ENCODE measurements at places on chromosomes 5 and 9.

DNA sequence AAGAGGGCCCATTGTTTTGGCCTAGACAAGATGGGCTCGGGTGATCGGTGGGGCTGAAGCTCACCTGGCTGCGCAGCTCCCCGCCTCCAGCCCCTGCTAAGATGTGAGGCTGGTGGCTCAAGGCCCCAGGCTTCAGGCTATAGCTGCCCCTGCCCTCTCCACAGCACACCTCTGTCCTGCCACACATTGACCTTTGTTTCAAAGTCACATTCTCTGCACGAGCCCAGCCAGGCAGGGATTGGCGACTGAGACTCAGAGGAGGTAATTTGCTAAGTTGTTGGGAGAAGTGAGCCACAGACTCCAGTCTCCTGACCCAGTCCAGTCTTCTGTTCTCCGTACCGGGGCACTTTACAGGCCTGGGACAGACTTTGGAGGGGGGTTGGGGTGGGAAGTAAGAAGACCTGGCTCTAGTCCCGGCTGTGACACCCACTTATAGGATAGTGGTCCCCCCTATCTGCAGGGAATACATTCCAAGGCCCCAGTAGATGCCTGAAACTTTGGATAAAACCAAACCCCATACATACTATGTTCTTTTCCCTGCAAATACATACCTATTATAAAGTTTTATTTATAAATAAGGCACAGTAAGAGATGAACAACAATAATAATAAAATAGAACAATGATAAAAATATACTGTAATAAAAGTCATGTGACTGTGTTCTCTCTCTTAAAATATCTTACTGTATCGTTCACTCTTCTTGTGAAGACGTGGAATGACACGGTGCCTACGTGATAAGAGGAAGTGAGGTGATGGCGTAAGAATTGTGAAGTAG, 13.3 kb downstream of the PDGFRB start:
- no peak for DNase-seq

- DNase-seq = no peak
Observed at GRCh38 chr5:133365738-133366137, 246.6 kb downstream of the FSTL4 start.

GRCh38 chr5:104128348-104128747, 565.8 kb upstream of the NUDT12 start:
- DNase-seq = no peak

DNA sequence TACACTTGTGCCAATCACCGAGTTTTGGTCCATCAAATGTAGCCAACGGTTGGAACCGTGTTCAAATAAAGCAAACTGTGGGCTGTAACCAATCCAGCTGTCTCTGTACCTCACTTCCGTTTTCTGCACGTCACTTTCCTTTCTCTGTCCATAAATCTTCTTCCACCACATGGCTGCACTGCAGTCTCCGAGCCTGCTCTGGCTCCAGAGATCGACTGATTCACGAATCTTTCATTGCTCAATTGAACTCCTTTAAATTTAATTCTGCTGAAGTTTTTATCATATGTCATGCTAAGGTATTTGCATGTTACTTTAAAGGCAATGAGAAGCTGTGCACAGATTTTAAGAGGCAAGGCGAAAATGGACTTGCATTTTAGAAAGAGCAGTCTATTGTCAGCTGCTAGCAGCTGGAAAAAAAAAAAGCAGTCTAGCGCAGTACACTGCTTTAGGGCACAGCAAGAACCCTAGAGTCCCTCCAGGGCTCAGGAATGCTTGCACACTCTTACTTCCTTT, 13.2 kb downstream of the TTC39B start:
- no peak for DNase-seq

DNA sequence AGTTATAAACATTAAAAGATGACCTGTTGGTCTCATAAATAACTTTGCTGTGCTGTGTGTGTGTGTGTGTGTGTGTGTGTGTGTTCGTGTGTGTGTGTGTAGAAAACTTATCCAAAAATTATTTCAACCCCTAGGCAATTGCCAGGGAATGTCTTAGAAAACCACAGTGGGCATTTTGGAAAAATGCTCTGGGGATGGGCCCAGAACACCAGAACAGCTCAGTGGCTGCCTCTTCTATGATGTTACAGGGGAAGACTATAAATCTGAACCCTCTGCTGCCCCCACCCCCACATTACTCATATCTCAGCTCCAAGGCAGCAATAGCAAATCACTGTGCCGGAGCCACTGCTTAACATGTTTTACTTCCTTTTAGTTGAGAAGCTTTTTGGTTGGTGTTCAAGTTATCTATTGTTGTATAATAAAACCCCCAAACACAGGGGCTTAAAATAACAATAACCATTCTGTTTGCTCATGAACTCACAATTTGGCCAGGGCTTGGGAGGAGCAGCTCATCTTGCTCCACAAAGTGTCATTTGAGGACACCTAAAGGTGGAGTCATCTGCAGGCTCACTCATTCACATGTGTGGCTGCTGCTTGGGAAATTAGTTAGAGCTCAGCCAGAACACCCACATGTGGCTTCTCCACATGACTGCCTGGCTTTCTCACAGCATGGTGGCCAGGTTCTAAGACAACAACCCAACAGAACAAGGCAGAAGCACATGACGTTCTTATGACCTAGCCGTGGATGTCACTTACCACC, 40.4 kb downstream of the ACTBL2 start:
- peak; percentile 10 for DNase-seq

GRCh38 chr5:178232124-178232919, at the start of gene PHYKPL:
Gene PHYKPL (minus strand): TSS chr5:178232802. CDS start chr5:178232550, 252 bp downstream.
- DNase-seq = peak; percentile 67

DNA sequence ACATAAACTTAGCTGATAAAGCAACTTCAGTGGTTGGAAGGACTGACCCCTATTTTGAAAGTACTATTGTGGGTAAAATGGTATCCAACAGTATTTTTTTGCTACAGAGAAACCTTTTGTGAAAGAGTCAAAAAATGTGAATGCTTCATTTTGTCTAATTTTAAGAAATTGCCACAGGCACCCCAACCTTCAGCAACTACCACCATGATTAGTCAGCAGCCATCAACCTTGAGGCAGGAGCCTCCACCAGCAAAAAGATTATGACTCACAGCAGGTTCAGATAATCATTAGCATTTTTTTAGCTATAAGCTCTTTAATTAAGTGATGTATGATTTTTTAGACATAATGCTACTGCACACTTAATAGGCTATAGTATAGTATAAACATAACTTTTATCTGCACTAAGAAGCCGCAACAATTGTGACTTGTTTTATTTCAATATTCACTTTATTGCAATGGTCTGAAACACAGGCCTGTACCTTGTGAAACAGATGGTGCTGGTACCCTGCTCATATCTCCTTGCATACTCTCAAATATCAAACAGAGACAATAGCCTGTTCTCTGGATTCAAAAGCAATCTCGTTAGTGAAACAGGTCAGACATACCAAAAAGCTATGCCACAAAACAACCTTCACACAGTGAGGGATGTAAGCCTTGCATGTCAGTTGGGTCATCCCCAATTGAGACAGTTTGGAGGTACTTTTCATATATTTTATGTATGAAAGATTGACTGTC, 261.2 kb upstream of the FAM174A start:
- no peak for DNase-seq
